Hematopoietic multipotent progenitor cell treated with erythropoietin and hydrocortisone succinate and interleukin-3 and kit ligand, for 4 days (in vitro differentiated cells): ENCODE measurements at places on chromosomes 12 and 14.

DNA sequence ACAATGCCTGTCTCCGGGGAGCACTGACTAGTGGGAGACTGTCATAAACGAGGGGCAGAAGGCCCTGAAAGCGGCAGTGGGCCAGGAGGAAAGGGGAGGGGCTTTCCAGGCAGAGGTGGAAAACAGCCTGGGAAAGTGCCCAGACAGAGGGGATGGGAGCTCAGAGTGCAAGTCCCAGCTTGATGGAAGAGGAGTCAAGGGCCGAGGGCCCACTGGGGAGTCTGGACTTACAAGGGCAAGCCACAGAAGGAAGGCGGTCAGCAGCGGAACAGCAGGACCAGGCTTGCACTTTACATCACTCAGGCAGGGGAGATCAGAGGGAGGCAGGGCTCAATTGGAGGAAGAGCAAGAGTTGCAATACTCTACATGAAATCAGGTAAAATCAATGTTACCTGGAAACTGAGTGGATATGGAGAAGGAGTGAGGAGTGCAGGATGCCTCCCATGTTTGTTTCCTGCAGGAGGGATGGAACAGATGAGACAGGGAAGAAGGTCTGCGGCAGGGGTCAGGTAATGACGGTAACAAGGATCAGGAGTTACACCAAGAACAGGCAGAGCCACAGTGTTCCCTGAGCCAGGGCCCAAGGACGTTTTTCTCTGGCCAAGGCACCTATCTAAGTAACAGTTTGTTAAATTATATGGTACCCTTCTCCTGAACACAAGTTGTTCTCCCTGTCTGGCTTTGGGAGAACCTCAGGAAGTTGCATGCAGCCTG lies 23.8 kb downstream of the PXN start:
- DNase-seq = no peak

DNA sequence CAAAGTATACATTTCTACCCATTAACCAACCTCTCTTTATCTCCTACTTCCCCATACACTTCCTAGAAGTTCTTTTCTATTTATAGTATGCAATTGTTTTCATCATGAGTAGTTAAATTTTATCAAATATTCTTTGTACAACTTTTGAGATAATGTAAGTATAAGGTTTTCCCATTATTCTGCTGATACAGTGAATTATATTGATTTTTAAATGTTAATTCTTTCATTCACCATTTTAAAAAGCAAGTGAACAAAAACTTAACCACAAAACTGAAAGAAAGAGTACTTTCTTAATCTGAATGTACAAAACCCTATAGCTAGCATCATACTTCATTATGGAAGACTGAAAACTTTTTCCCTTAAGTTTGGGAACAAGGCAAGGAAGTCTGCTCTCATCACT lies 9.5 kb upstream of the SLCO1B3 start:
- no peak for DNase-seq

GRCh38 chr14:34368115-34368970 lies 93.7 kb downstream of the SPTSSA start:
- peak; percentile 74 for DNase-seq

DNA sequence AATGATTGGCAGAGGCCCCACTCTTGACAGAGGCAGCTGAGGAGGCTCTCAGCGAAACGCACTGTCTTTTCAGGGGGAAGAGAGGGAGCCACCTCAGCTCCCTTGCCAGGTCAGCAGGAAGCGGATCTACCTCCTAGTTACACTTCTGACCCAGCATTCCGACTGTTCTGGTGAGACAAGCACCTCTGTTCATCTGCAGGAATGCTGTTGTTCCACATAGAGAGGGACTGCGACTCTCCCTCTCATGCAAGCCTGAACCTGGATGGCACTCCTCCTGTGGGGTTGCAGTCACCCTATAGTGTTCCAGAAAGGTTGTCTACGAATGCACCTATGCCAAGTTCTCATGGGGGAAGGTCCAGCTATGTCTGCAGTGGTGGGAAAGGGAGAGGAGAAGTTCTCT lies 37.1 kb upstream of the AEBP2 start:
- DNase-seq = no peak

DNA sequence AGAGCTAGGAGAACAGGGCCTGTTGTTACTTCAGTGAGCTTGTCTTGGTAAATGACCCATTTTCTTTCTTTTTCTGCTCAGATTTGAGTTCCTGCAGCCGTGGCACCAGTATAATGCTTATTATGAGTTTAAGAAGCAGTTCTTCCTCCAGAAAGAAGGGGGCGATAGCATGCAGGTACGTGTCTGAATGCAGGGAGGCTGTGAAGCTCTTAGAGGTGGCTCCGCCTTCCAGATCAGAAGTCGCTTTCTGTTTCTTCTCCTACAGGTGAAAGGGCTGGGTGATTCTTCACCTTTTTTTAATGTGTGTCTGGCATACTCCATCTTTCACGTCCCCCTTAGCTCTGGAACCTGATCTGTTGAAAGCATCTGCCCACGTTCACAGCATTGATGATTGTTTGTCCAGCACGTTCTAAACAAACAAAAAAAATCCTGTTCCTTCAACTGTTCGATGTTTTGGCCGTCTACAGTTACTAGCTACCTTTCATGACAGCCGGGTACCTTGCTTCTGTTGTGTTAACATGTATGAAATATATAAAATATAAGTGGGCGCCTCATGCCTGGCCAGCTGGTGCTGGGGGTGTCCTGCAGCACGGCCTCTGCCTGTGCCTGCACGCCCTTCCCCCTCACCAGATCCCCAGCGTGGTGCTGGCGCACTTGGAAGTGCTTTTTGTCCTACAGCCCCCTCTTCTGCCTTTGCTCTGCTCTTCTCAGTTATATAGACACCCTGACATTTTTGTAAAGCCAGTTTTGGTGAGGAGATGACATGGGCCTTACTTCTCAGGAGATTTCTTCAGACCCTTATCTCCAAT lies 44.6 kb downstream of the SFSWAP start:
- DNase-seq = peak; percentile 76

GRCh38 chr12:133129368-133130037 lies 571 bp downstream of the ZNF891 start:
- DNase-seq = peak; percentile 61

DNA sequence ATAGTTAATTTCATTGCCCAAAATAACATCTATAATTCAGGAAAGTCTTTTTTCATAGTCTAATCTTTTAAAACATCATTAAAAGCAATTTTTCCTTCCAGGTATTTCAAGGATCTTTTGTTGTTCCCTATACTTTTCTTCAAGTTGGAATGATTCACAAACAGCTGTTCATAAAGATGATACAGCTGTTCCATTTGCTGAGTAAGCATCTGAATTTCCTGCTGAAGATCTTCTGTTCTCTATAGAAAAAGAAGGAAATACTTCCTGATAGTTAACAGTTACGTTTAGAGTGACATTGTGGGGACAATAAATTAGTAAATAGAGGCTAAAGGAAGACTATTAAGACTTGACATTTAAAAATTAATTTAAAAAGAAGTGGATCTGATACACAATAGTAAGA lies 30.3 kb upstream of the ESR2 start:
- no peak for DNase-seq

- DNase-seq = peak; percentile 44
Observed at GRCh38 chr12:14885718-14886221, at the start of gene MGP. Gene MGP, minus strand, starts transcription at chr12:14885854. Its CDS starts 63 bp downstream, at chr12:14885791.

- peak; percentile 51 for DNase-seq
Observed at GRCh38 chr12:54932038-54932437, 52.5 kb downstream of the TESPA1 start.

- no peak for DNase-seq
Observed at GRCh38 chr12:52514471-52515318, 5.5 kb downstream of the KRT5 start.

DNA sequence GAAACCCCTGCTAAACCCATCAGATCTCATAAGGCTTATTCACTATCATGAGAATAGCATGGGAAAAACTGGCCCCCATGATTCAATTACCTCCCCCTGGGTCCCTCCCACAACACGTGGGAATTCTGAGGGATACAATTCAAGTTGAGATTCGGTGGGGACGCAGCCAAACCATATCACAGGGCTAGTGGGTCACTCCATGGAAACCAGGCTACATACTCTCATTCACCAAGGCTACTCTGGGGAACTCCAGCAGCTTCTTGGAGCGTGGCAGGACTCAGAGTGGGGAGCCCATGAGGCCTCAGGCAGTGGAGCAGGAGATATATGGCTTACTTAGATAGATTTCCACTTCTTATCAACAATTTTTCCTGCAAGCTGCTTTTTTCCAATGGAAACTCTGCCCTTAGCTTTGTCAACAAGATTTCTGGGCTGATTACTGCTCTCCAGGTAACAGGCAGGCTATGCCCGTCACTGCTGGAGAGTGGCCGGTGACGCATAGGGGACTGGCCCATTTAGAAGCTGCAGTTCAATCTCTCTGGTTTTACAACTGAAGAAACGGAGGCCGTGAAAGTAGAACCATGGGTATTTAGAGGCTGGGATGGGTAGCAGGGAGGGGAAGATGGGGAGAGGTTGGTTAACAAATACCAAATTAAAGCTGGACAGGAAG lies 16.5 kb downstream of the VDR start:
- no peak for DNase-seq

DNA sequence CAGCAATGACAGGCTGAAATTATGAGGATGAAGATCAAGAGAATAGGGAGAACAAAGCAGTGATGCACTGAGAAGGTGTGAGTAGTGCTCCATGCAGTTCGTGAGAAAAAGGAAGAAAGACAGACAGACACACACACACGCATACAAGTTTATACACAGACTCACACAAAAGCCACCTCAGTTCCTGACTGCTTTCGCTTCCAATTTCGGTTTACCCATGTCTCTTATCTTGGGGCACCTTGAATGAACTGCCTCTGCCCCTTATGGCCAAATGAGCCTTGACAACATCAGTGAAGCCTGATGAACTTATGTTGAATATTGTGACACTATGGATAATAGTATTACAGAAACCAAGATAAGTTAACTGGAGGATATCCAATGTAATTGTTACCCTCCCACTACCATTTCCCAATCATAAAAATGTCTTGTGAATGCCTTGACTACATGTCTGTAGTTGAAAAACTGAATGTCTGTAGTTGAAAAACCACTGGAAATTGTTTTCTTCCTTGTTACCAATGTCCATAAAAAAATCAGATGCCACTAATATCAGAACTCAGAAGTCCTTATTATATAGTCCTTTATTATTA lies 380.4 kb upstream of the DDHD1 start:
- DNase-seq = peak; percentile 4

DNA sequence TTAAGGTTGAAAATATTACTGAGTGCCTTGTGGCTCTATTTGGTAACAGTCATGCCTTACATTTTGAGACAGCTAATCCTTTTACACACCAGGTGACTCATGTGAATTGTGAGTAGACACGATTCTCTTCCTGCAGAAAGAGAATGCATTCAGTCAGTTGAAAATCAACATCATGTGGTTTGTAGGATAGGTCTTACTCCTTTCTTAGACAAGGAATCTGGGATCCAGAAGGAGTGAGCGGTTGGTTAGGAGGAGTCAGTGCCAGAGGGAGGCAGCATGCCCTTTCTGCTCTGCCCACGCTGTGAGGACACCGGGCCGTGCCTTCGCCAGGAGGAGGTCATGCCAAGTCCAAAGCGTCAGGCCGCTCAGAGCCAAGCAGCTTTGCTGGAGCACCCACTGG lies 47.6 kb downstream of the TRAF3 start:
- no peak for DNase-seq

- peak; percentile 51 for DNase-seq
Observed at GRCh38 chr12:4202487-4202886, 71.1 kb upstream of the CCND2 start.

GRCh38 chr12:179131-179884 lies 34.6 kb downstream of the SLC6A12 start:
- no peak for DNase-seq

- peak; percentile 76 for DNase-seq
Observed at GRCh38 chr14:106129274-106129673, 602.9 kb downstream of the TMEM121 start.

- DNase-seq = peak; percentile 33
Observed at GRCh38 chr12:51171884-51172514, 936 bp downstream of the TFCP2 start.

GRCh38 chr14:98916476-98916875 lies 355.5 kb downstream of the BCL11B start:
- DNase-seq = no peak

DNA sequence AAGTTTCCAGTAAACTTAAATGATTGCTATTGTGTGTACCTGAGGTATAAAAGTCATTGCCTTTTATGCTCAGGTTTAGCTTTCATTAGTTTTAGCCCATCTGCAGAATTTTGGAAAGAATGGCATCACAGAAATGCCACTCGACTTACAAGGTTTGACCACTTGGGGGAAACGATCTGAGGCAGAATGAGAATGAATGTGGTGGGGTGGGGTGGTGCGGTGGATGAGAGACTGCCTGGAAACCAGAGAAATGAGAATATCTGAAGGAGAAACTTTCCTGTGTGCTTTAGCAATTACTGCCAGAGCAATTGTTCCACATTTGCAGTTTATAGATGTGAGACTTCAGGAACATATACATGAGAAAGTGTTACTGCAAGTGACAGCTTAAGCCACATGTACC lies 225.4 kb upstream of the PDE3A start:
- peak; percentile 21 for DNase-seq

DNA sequence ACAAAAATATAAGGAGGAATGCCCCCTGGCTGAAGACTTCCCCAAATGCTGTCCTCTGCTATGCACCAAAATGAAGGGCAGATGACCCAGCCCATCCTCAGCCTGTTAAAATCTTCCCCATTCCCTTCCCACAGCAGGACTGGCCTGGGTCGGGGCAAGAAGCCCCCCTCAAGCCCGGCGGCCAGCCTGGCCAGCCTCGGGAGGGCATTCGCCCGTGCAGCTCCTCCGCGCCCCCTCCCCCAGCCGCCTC lies 413 bp downstream of the RARG start:
- no peak for DNase-seq

DNA sequence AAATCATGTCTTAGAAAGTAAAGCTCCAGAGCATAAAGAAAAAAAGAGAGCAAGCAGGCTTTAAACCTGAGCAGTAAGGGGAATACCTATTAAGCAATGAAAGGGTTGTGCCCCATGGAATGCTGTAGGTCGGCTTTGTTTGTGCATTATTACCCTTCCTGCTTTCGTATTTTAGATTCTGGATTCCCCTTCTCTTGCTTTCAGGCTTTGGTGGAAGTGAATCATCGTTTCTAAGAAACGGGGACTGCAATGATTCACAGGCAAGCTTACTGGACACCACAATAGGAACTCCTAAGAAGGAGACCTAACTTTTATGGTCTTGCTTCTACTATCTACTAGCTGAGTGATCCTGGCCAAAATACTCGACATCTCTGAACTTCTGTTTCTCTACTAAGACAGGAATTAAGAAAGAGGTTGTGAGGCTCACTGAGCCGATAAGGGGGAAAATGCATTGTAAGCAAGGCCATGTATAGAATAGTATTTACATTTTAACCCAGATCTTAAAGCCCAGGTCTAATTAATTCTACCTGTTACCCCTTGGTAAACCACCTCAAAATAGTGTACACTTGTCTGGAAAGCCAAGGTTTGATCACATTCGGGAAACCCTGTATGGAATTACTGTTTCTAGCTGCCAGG lies 1.2 kb upstream of the BMAL2 start:
- DNase-seq = peak; percentile 75

GRCh38 chr12:108495054-108495453 lies 20.0 kb upstream of the FICD start:
- DNase-seq = peak; percentile 68

DNA sequence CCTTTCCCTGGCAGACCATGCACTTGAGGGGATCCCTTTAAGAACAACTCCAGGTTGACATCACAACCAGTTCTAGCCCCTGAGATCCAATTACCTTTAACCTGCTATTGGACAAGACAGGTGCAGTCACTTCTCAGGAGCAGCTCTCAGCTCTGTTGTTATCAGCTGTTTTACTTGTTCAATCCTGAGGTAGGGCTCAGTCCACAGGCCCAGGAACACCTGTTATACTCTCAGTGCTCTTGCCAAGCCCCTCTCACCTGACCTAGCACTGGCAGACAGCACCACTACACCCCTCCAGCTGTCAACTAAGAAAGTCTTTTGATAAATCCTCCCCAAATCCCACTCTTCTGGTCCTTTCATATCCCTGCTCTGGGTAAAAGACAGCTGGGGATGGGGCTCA lies 163.9 kb upstream of the TMTC2 start:
- DNase-seq = no peak
